ENCODE measurements at places on chromosomes 11 and 22. TPM values are rescaled to one million over a fixed set of nuclear protein-coding genes. Genes with fewer than 3 reads are reported as not detected.

DNA sequence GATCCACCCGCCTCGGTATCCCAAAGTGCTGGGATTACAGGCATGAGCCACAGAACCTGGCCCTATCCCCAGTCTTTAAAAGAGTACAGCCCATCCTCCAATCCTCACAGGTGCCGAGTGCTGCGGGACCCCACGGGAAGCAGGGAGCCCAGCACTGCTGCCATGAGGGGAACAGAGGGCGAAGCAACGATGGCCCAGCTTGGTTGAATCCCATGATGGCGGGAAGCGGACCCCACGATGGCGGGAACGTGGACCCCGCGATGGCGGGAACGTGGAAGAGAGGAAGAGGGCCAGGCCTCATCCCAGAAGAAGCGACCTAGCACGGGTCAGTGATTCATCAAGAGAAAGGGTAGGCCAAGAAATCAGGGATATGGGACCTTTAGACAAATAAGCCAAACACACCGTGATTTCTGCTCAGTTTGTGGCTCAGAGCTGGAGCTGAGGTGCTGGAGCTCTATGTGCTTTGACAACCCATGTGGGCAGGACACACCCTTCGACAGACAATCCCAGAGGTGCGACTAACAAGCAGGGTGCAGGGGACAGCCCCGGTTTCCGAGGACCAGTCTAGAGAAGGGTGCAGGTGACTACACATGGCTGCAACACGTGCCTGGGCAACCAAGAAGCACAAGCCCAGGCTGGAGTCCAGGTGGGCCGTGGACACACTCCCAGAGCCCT, 30.9 kb downstream of the BRD1 start:
- DNase-seq: no peak
- H3K4me1 ChIP-seq: peaks cover 17% of the 10 kb centered on the region
- no peak overlapping the region for H3K4me3 ChIP-seq
- peaks cover 85% of the 10 kb centered on the region for H3K36me3 ChIP-seq
- no peak overlapping the region for H3K27ac ChIP-seq

- peak overlapping the region; percentile 68 for H3K4me3 ChIP-seq
- no peaks in the 10 kb centered on the region for H3K36me3 ChIP-seq
- peaks cover 10% of the 10 kb centered on the region for H3K4me1 ChIP-seq
- H3K27ac ChIP-seq: peak overlapping the region; percentile 72
- peak; percentile 45 for DNase-seq
- no peaks in the 10 kb centered on the region for H3K27me3 ChIP-seq
These were observed 528 bp downstream of the FAT3 start for GRCh38 chr11:92225125-92225567.

- DNase-seq: no peak
- no peaks in the 10 kb centered on the region for H3K36me3 ChIP-seq
- no peak overlapping the region for H3K4me3 ChIP-seq
- no peak overlapping the region for H3K27ac ChIP-seq
- no peaks in the 10 kb centered on the region for H3K4me1 ChIP-seq
- peaks cover 23% of the 10 kb centered on the region for H3K27me3 ChIP-seq
These were observed 5.9 kb downstream of the IGSF9B start for GRCh38 chr11:133950874-133951326.

APOBEC3A gene
- total RNA-seq: not detected

DNA sequence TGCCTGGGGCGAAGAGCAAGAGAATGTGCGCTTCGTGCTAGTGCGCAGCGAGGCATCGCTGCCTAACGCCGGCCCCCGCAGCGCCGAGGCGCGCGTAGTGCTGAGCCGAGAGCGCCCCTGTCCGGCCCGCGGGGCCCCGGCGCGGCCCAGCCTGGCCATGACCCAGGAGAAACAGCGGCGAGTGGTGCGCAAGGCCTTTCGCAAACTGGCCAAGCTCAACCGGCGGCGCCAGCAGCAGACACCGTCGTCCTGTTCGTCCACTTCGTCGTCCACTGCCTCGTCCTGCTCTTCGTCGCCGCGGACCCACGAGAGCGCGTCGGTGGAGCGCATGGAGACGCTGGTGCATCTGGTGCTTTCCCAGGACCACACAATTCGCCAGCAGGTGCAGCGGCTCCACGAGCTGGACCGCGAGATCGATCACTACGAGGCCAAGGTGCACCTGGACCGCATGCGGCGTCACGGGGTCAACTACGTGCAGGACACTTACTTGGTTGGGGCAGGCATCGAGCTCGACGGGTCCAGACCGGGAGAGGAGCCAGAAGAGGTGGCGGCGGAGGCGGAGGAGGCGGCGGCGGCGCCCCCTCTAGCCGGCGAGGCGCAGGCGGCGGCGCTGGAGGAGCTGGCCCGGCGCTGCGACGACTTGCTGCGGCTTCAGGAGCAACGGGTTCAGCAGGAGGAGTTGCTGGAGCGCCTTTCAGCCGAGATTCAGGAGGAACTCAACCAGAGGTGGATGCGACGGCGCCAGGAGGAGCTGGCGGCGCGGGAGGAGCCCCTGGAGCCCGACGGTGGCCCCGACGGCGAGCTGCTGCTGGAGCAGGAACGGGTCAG, 1.0 kb downstream of the RASSF10 start:
- no peak overlapping the region for H3K27ac ChIP-seq
- no peaks in the 10 kb centered on the region for H3K27me3 ChIP-seq
- H3K4me1 ChIP-seq: no peaks in the 10 kb centered on the region
- H3K36me3 ChIP-seq: no peaks in the 10 kb centered on the region
- H3K4me3 ChIP-seq: no peak overlapping the region

DNA sequence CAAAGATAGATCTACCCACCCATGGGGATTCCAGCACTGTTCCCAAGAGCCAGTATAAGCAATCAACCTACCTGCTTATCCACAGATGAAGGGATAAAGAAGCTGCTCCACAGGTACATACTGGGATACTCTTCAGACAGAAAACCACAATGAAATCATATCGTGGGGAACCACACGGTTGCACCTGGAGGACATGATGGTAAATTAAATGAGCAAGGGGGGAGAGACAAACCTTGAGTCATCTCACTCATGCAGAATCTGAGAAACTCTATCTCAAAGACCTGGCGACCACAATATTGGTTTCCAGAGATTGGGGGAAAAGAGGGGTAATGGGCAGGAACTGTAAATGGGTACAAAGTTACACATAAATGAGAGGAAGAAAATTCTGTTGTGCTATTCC, 14.5 kb downstream of the RGL4 start:
- H3K27me3 ChIP-seq: no peaks in the 10 kb centered on the region
- H3K4me1 ChIP-seq: no peaks in the 10 kb centered on the region
- H3K27ac ChIP-seq: no peak overlapping the region
- no peak for DNase-seq
- H3K36me3 ChIP-seq: peaks cover 47% of the 10 kb centered on the region

CASP5 gene
- not detected for total RNA-seq

GRIK4 gene
- not detected for total RNA-seq

C11orf91 gene
- total RNA-seq: 0.15 TPM

GRCh38 chr11:9799886-9800285, 136.0 kb downstream of the SWAP70 start:
- H3K27me3 ChIP-seq: no peaks in the 10 kb centered on the region
- no peak for DNase-seq
- H3K36me3 ChIP-seq: 0 out of 2 replicates have a peak, but pooled peaks cover 8% of the 10 kb centered on the region
- H3K4me1 ChIP-seq: peaks cover 9% of the 10 kb centered on the region

SYCE3 gene
- not detected for total RNA-seq

GRCh38 chr11:287821-288477, 977 bp upstream of the PGGHG start:
- H3K4me1 ChIP-seq: peaks cover 6% of the 10 kb centered on the region
- no peaks in the 10 kb centered on the region for H3K36me3 ChIP-seq
- peaks cover 26% of the 10 kb centered on the region for H3K27me3 ChIP-seq

DNA sequence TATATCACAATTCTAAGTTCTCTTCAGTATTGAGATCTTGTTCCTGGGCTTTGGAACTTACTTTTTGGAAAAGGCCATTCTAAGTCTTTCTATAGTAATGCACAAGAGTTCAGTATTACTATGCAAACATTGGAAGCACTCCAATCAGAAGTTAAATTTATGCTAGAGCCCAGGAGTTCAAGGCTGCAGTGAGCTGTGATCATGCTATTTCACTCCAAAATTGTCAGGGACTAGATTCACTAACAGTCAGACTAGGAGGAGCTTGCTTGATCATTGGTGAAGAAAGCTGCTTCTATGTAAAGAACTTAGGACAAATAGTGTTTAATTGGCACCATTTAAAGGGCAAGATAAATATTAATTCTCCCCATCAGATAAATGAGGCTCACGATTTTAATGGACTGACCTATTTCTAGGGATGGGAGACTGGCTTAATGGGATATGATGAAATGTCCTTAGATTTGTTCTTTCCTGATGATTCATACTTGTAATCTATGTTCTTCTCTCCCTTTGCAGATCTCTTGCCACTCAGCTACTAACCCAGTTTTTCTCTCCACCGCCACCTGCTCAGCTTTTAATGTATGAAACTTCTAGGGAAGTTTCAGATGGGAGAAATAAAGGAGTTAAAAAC, 32.6 kb upstream of the TMEM123 start:
- H3K27ac ChIP-seq: no peak overlapping the region
- no peaks in the 10 kb centered on the region for H3K27me3 ChIP-seq
- no peak overlapping the region for H3K4me3 ChIP-seq
- H3K36me3 ChIP-seq: no peaks in the 10 kb centered on the region

EXPH5 gene
- 0.23 TPM for total RNA-seq

DNA sequence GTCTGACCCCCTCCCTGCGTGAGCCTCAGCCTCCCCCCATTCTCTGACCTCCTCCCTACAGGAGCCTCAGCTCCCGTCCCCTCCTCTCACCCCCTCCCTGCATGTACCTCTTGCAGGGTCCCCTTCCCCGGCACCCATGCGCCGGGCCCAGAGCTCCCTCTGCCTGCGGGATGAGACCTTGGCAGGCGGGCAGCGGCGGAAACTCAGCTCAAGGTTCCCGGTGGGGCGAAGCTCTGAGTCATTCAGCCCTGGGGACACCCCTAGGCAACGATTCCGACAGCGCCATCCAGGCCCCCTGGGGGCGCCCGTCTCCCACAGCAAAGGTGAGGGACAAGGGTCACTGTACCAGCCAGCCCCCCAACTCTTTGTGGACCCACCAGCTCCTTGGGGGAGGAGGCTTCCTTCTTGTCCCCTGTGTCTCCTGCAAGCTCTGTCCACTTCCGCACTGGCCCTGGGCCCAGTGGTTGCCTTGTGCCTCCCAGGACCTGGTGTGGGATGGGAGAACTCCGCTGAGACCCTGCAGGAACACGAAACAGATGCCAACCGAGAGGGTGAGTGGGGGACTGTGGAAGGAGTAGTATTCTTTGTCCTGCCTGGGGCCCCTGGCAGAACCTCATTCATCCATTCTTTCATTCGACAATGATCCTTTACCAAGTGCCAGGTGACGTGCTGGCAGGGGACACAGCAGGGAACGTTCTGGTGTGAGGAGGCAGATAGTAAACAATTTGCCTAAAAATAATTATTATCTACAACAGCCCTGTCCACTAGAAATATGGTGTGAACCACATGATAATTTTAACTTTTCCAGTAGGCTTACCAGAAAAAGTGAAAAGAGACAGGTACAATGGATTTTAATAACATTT, 3.7 kb upstream of the RPS6KA4 start:
- no peak overlapping the region for H3K27ac ChIP-seq
- H3K4me3 ChIP-seq: peak overlapping the region; percentile 38
- H3K4me1 ChIP-seq: peaks cover 26% of the 10 kb centered on the region

- H3K27me3 ChIP-seq: no peaks in the 10 kb centered on the region
- no peak overlapping the region for H3K27ac ChIP-seq
- peaks cover 9% of the 10 kb centered on the region for H3K4me1 ChIP-seq
These were observed 698.1 kb downstream of the NTM start for GRCh38 chr11:132068556-132068955.

DNA sequence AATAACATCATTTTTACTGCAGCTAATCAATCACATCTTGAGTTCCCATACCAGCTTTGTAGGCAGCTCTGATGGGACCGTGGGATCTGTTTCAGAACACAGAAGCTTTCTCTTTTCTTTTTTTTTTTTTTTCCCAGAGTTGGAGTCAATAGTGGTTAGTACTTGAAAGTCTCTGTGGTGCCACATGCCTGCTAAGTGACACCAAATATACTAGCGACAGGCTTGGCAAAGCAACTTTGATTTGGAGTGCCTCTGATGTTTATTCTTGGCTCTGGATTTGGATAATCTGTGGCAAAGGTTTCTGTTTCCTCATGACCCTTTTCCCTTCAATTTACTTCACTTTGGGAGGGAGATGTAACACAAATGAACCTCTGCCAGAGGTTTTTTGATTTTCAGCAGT, 681.4 kb upstream of the TENM4 start:
- DNase-seq: no peak
- H3K4me3 ChIP-seq: no peak overlapping the region
- no peaks in the 10 kb centered on the region for H3K36me3 ChIP-seq
- no peaks in the 10 kb centered on the region for H3K4me1 ChIP-seq

DNA sequence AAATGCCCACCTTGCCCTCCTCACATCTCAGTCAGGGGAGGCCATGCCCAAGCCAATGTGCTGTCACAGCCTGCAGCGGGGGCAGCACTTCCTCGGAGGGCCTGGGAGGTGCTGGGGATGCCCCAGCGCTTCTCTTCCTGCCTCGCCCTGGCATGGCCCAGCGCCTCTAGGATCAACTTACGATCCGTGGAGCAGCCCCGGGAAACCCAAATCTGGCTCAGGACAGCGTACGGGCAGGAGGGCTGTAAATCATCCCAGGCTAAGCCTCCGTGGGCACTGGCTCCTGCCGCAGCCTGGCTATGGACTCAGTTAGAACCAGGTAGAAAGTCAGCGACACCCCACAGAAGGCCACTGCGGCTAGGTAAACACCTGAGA, 60.9 kb upstream of the EMID1 start:
- H3K27ac ChIP-seq: peak overlapping the region; percentile 100
- no peak overlapping the region for H3K4me3 ChIP-seq
- H3K27me3 ChIP-seq: no peaks in the 10 kb centered on the region
- peak; percentile 27 for DNase-seq
- H3K4me1 ChIP-seq: peaks cover 54% of the 10 kb centered on the region
- peaks cover 15% of the 10 kb centered on the region for H3K36me3 ChIP-seq

GRCh38 chr22:44646668-44647067, 55.3 kb upstream of the PRR5 start:
- H3K36me3 ChIP-seq: no peaks in the 10 kb centered on the region
- H3K27me3 ChIP-seq: no peaks in the 10 kb centered on the region
- no peak for DNase-seq
- no peak overlapping the region for H3K27ac ChIP-seq
- H3K4me1 ChIP-seq: peaks cover 17% of the 10 kb centered on the region

- H3K4me1 ChIP-seq: no peaks in the 10 kb centered on the region
- DNase-seq: no peak
- no peak overlapping the region for H3K27ac ChIP-seq
- H3K4me3 ChIP-seq: no peak overlapping the region
- no peaks in the 10 kb centered on the region for H3K36me3 ChIP-seq
These were observed 107.2 kb downstream of the MAML2 start for GRCh38 chr11:96235751-96236150.

- H3K4me3 ChIP-seq: no peak overlapping the region
- no peaks in the 10 kb centered on the region for H3K36me3 ChIP-seq
- H3K4me1 ChIP-seq: no peaks in the 10 kb centered on the region
- DNase-seq: no peak
These were observed 1080.8 kb downstream of the BRD1 start for GRCh38 chr22:48746789-48747425.

GRCh38 chr11:36074941-36075431, 131.1 kb downstream of the LDLRAD3 start:
- no peaks in the 10 kb centered on the region for H3K36me3 ChIP-seq
- H3K4me1 ChIP-seq: peaks cover 24% of the 10 kb centered on the region
- no peak overlapping the region for H3K27ac ChIP-seq
- no peak overlapping the region for H3K4me3 ChIP-seq
- H3K27me3 ChIP-seq: no peaks in the 10 kb centered on the region
- DNase-seq: no peak

Measured in SJCRH30 (cell line).